ENCODE measurements at places on chromosomes 11 and 22. TPM values are rescaled to one million over a fixed set of nuclear protein-coding genes. Genes with fewer than 3 reads are reported as not detected.

DNA sequence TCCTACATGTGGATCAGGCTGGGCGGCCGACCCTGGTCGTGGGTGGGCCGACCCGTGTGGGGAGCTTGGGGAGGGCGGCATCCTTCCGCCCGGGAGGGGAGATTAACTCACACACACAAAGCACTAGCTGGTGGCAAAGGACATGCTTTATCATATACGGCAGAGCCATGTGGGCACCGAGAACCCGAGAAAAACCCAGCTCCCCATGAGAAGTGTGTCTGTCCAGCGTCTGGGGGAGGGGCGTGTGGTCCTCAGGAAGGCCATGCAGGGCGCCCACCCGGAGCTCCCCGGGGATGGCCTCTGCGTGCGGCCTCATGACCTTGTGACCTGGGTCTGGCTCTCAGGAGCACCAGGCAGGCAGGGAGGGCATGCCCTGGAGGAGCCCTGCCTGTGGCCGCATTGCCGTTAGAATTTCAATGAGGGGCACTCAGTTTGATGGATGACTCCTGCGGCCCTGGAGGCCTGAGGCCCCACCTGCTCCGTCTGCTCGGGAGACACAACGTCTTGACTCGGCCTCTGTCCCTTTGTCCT is 39.4 kb upstream of the TOLLIP start:
- DNase-seq = no peak

- DNase-seq = no peak
Observed at GRCh38 chr11:132064987-132065620, 694.7 kb downstream of the NTM start.

DNA sequence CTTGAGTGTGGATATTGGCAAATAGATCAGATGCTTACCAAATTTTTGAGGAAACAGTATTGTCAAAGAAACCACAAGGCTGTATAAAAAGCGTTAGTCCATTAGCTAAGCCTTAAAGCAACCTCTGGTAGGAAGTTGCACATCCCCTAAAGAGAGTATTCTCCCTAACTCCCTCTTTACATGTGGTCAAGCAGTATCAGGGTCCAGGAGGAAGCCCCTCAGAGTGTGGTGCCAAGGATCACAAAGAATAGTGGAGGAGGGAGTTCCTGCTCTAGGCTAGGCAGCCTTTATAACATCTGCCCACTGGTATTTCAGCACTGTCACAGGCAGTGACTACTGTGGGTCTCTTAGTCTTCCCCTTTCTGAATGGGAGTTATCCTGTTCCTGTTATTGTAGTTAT is 18.8 kb upstream of the AMPD3 start:
- DNase-seq = peak; percentile 35

GRCh38 chr22:42077486-42078125 is 1.9 kb upstream of the SMDT1 start:
- DNase-seq = no peak

- no peak for DNase-seq
Observed at GRCh38 chr11:12801976-12802375, 127.8 kb downstream of the TEAD1 start.

DNA sequence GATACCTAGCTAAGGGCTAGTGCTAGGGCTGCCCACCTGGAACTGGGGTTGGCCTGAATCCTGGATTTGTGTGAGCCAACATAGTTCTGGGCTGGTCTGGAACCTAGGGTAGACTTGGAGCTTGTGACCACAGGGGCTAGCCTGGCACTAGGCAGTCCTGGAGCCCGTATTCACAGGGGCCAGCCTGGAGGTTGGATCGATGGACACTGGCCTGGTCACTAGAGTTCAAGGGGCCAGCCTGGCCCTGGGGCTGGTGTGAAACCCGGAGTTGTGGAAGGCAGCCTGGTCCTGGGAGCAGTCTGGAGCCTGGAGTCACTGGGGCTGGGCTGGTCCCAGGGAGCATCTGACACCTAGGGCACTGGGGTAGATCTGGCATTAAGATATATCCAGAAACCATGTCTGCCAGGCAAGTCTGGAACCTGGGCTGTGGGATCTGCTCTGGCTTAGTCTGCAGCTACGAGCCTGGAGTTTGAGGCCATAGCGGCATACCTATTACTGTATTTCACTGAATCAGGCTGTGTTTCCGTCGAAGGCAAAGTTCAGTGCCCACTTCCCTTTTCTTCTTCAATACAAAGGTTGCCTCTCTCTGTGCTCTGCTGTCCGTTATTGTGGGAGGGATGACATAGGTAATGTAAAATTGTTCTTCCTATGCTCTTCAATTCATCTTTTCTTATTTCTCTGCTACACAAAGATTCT is 9.1 kb upstream of the GLYATL1B start:
- no peak for DNase-seq

DNA sequence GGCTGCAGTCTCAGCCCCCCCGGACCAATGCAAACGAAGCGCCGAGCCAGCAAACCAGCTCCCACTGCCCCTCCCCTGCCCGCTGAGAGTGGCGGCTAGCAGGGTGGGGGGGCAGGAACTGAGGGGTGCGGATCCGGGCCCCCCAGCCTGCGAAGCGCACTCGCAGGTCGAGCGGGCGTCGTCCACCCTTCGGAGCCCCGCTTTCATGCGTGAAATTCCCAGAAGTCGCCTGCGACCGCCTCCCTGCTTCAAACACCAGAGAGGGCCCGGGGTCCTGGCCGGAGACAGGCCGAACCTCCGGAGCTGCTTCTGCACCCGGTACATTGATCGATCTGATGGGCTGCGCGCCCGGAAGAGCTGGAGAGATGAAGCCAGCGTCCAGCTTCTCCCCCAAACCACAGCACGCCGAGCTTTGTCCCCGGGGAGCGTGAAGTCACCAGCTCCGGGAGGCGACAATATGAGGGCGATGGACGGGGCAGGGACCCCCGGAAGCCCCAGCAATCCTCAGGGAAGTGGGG is 646 bp upstream of the PATZ1 start:
- no peak for DNase-seq

DNA sequence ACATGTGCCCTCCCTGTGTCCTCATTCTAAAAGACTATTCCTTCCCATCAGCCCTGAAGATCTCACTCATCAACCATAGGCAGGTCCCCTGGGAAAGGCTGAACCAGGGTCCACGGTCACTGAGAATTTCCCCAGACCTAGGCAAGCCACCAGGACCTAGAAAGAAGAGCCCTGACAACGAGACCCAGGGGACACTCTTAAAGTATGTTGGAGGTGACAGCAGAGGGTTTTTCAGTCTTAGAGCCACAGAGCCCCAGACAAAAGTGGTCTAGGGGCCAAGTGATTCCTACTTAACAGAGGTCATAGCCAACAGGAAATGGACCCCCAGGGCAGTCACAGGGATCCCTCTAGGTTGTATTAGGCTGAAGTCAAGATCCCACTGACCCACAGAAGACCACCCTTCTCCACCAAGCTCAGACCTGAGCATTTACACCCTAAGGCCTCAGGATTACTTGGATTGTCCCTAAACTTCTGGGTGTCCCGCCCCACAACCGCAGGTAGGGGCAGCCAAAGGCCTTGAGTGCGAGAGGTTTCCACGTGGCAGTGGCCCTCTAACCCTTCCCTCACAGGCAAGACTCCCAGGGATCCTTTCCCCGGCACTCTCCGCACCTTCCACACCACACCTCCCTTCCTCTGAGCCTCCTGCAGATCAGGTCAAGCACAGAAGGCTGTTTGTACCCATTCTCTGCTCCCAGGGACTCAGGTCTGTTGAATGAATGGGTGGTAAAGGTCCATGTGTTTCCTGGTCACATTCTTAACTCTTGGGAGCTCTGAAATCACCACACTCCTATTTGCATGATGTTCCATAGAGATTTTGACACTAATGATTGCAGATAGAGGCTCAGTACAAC is 12.3 kb downstream of the POU2AF1 start:
- DNase-seq = no peak

- no peak for DNase-seq
Observed at GRCh38 chr11:40268551-40268950, 1190.9 kb downstream of the LRRC4C start.

- no peak for DNase-seq
Observed at GRCh38 chr22:39229688-39230260, 15.0 kb downstream of the PDGFB start.

GRCh38 chr11:44950625-44951476 is at the start of gene TP53I11:
TSS of gene TP53I11 (minus strand) at chr11:44950883. CDS start at chr11:44938335, 12,548 bp downstream.
- DNase-seq = peak; percentile 61

DNA sequence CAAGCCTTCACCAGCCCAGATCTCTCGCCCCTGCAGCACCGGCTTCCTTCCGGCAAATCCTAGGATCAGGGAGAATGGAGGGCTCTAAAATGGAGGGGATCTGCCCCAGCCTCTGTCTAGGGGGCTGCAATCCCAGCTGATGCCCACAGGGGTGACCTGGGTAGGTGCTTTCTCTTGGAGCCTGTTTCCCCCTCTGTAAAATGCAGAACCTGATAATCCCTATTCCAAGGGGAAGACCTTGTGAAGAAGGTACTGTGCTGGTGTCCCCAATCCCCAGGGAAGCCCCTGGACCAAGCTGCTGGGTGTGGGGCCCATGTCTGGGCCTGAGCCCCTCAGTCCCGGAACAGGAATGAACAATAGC is 2.8 kb downstream of the EMID1 start:
- no peak for DNase-seq

GRCh38 chr11:107504981-107505380 is 47.4 kb upstream of the CWF19L2 start:
- no peak for DNase-seq

- no peak for DNase-seq
Observed at GRCh38 chr11:5280582-5281102, 10.9 kb upstream of the HBE1 start.

- peak; percentile 9 for DNase-seq
Observed at GRCh38 chr11:77151804-77152509, 23.9 kb downstream of the MYO7A start.

GRCh38 chr11:1008001-1008802 is 28.3 kb downstream of the MUC6 start:
- DNase-seq = no peak

GRCh38 chr11:131886201-131886600 is 515.8 kb downstream of the NTM start:
- no peak for DNase-seq

- no peak for DNase-seq
Observed at GRCh38 chr11:104876324-104876723, 21.9 kb downstream of the CASP12 start.

DNA sequence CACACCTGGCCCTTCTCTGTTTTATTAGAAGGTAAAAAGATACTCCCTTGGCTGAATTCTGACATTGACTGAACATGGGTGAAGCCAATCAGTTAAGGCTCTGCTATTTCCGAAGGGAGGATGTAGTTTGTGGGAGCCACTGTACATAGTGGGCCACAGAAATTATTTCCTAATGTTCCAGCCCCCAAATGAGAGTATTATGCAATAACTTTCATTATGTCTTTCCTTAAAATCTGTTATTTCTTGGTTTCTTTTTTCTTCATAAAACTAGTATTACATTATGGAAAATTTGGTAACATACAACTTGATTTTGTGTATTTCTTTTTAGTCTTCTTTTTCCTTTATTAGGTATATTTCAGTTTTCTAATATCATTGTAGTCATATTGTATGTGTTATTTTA is 51.9 kb upstream of the EP300 start:
- DNase-seq = no peak

DNA sequence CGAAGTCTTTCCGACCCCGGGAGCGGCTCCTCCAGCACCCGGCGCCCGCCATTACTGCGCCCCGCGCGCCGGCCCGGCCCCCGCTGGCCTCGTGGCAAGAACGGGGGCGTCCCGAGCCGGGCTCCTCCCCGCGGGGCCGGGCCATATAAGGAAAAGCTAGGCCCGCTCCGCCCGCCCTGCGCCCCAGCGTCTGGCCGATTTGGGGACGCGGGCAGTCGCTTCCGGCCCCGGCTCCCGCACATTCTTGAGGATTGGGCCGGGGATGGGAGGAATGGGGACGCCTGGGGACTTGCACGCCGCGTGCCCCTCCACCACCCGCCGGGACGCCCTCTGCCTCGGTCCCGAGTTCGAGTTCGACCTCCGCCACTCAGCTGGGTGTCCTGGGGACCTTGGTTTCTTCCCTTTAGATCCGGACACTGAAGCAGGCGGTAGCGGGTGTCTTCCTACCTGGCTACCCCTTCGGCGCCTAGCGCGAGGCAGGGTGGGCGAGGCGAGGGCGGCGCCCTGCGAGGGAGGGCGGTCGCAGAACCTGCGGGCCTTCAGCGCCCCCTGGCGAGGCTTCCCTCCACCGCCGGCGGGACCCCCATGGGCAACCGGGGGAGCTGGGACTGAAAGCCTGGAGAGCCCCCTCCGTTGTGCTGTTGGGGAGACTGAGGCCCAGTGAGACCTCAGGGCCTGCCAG is 3.8 kb downstream of the SMTN start:
- DNase-seq = peak; percentile 81

- DNase-seq = no peak
Observed at GRCh38 chr11:37916331-37916730, 1318.3 kb upstream of the RAG2 start.

DNA sequence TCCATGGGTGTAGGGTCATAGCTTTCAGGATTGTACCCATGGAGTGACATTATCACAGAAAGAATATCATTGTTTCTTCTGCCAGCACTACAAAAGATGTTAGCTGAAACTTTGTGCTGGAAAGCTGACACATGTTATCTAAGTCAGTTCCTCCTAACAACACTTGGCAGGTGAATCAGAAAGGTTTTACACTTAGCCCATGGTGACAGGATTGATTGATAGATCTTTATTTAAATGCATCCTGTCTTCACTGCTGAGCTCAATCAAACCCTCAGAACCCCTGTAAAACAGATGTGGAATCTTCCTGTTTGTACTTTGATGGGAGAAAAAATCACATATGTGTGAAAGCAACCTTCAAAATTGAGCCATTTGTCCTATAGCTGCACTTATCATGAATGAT is 811.5 kb upstream of the ANO3 start:
- DNase-seq = no peak

HOATZ gene
- not detected for total RNA-seq

OR52N4 gene
- 0.96 TPM for total RNA-seq

BACE1-AS gene
- total RNA-seq = 0.99 TPM

APOC3 gene
- total RNA-seq = not detected

MYBPC3 gene
- not detected for total RNA-seq

All from CD4-positive, alpha-beta T cell (primary cell).